Stimulated activated CD8-positive, alpha-beta memory T cell treated with anti-CD3 and anti-CD28 coated beads, Interleukin-4, amount 100 ng/mL, for 48 hours (primary cell): ENCODE measurements at places on chromosomes 7 and 10.

- no peak for DNase-seq
Measured at GRCh38 chr10:24315211-24315610, 106.3 kb downstream of the KIAA1217 start.

GRCh38 chr7:55044371-55044717 lies 25.5 kb downstream of the EGFR start:
- DNase-seq, result no peak

GRCh38 chr10:17210361-17210760 lies 8.9 kb upstream of the TRDMT1 start:
- DNase-seq, result no peak

- DNase-seq, result no peak
Measured at GRCh38 chr10:6033954-6034353, 28.2 kb downstream of the IL2RA start.

GRCh38 chr7:112420236-112420861 lies 29.9 kb upstream of the IFRD1 start:
- no peak for DNase-seq

- no peak for DNase-seq
Measured at GRCh38 chr10:21602313-21602712, 68.3 kb downstream of the MLLT10 start.

DNA sequence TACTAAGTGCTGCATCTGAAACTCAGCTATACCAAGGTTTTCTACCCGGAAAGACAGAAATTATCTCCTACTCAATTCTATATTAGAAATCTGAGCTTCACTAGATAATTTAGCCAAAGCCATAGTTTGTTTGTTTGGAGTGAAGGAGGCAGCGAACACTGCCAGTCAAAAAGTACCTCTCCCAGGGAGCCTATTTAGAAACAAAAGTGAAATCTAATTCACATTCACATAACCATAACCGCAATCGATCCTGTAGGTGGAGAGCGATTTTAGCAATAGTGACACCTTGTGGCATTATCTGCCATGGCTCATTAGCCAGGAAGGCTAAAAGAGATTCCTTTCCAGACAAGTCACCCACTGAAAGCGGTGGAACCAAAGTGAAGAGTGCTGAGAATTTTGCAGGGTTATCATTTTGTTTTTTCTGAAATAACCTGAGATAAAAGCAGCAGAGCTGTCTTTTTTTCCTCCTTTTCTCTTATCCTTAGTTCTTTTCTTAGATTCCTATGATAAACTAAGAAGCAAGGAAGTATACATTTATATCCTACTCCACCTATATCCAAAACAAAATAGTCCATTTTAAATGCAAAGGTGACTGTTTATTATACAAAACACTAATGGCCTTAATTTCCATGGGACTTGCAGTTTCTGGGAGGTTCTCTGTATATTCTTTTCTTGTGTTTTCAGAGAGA lies 83.7 kb upstream of the BET1 start:
- DNase-seq, result peak; percentile 47
